Naive thymus-derived CD8-positive, alpha-beta T cell (primary cell): ENCODE measurements at places on chromosomes 5 and 9.

DNA sequence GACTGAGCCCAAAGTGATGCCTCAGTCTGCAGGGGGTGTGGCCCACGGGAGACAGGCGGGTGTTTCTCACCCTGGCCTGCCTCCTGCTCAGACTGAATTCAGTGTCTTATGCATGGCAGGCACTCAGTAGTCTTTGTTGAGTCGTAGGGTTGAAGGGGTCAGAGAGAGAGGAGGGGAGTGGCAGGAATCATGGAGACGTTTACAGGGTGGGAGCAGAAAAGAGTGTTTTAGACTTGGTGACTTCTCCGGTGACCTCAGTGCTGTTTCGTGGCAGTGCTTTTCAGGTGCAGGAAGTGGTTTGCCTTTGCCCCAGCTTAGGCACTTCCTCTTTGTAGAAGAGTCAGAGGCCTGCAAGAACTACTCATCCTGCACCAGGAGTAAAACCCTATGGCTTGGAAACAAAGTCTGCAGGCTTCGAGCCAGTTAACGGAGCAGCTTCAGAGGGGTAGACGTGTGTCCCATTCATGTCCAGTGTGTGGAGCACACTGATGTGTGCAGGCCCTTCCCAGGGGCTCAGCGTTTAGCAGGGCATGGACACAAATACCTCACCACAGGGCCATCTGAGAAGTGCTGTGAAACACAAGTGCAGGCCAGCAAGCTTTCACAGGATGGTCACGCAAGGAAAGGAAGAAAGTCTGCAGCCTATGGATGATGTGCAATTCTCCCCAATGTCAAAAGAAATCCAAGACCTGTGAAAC lies 24.5 kb upstream of the SEMA4D start:
- H3K36me3 ChIP-seq: no peaks in the 10 kb centered on the region
- H3K27me3 ChIP-seq: no peaks in the 10 kb centered on the region
- peak; percentile 79 for DNase-seq
- H3K4me1 ChIP-seq: peaks cover 91% of the 10 kb centered on the region
- peak overlapping the region; percentile 83 for H3K4me3 ChIP-seq

- no peak for DNase-seq
- peaks cover 17% of the 10 kb centered on the region for H3K27me3 ChIP-seq
- peak overlapping the region; percentile 58 for H3K27ac ChIP-seq
- peaks cover 24% of the 10 kb centered on the region for H3K4me1 ChIP-seq
- peak overlapping the region; percentile 1 for H3K4me3 ChIP-seq
Measured at GRCh38 chr5:10633271-10634049, 69.6 kb downstream of the ANKRD33B start.

DNA sequence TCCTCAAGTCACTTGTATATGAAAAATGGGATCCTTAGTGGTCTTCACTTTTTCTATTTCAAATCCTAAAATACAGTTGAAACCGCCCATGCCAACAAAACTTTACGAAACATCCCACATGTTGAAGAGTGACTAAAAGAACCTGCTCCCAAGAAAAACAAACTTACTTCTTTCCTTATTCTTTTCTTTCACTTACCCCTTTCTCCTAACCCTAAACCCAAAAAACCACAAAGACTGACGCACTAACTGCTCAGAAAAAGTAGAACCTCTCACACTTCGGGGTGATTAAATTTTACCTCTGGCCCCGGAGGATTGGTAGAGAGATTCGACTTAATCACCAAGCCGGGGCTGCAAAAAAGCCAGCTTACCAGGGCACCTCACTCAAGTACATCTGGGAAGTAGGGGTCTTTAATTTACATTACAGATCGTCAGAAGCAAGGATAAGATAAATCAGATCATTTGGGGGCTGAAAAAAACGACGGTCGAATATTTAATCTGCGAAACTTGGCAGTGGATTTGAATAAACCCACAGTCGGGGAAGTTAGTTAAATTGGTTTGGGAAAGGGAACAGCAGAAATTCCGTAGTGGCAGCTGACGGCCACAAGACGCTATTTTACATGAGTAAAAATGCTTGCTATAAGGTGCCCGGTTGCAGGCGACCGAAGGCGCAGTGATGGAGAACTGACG lies 1.3 kb downstream of the CDO1 start:
- DNase-seq: no peak
- H3K27ac ChIP-seq: no peak overlapping the region
- H3K4me3 ChIP-seq: peak overlapping the region; percentile 74
- H3K36me3 ChIP-seq: no peaks in the 10 kb centered on the region
- H3K4me1 ChIP-seq: peaks cover 17% of the 10 kb centered on the region
- H3K27me3 ChIP-seq: peaks cover 46% of the 10 kb centered on the region

DNA sequence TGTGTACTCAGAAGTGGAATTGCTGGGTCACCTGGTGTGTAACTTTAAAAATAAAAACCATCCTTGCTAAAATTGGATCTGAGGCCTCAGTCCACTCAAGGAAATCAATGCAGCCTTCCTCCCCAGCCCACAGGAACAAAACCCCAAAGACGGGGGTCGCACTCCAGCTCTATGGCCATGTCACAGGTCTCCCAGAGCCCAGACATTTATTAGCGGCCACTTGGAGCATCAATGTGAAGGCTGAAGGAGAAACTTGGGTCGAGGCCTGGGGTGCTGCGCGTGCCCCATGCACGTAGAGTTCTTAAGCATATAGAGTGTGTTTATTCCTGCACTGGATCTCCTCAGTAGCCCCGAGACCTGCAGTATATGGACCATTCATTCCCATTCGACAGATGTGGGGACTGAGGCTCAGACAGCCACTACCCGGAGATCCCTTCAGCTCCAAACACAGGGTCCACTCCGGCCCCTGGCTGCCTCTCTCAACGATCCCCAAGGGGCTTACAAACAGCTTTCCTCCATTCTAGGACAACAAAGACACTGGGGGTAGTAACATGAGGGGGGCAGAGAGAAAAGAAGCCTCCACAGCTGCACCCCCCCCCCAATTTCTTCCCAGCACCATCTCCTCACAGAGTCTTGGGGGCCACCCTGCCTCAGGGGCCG lies 14.3 kb upstream of the OLFM1 start:
- no peak for DNase-seq
- no peak overlapping the region for H3K4me3 ChIP-seq
- peaks cover 69% of the 10 kb centered on the region for H3K27me3 ChIP-seq
- no peaks in the 10 kb centered on the region for H3K4me1 ChIP-seq

- H3K36me3 ChIP-seq: peaks cover 4% of the 10 kb centered on the region
- peak overlapping the region; percentile 96 for H3K27ac ChIP-seq
- no peaks in the 10 kb centered on the region for H3K27me3 ChIP-seq
Measured at GRCh38 chr5:119330367-119331183, 25.2 kb upstream of the TNFAIP8 start.

DNA sequence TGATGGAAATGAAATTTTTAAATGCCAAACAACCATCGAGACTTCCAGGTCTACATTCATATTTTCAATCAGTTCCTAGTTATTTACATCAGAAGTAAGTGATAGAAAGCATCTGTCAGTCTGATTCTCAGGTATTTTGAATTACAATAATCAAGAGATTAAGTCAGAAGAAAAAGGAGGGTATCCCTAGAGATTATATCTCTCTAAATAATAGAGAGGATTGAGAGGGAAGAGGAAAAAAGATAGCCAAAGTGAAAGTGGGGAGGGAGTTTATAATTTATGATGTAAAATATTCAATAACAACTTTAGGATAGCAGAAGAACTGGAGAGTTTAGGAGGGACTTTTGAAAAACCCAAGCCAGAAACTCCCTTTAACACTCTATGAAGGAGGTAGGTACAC lies 400.2 kb downstream of the EFNA5 start:
- H3K36me3 ChIP-seq: no peaks in the 10 kb centered on the region
- DNase-seq: no peak
- H3K4me1 ChIP-seq: no peaks in the 10 kb centered on the region
- peaks cover 1% of the 10 kb centered on the region for H3K27me3 ChIP-seq
- H3K27ac ChIP-seq: no peak overlapping the region

GRCh38 chr5:95543017-95543705 lies 11.6 kb downstream of the SKIC3 start:
- peaks cover 25% of the 10 kb centered on the region for H3K36me3 ChIP-seq
- no peak for DNase-seq
- no peak overlapping the region for H3K4me3 ChIP-seq
- H3K27me3 ChIP-seq: no peaks in the 10 kb centered on the region

DNA sequence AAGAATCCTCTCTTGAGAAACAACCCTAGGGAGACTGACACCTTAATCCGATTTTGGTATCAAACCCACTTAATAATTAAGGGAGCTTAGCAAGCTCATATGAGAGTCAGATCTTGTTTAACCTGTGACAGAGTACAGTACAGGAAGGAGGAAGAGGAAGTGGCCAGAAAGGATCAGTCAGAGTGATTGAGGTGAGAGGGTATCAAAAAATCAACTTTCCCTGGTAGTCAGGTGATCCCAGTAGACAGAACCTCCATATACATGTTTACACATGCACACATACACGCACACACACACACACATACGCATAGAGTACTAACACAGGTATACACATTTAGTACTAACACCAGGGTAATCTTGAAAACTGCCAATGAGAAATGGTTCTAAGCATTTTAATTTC lies 56.8 kb downstream of the GLIS3 start:
- H3K36me3 ChIP-seq: no peaks in the 10 kb centered on the region
- peak overlapping the region; percentile 73 for H3K27ac ChIP-seq
- H3K4me3 ChIP-seq: peak overlapping the region; percentile 56
- peaks cover 34% of the 10 kb centered on the region for H3K4me1 ChIP-seq
- peak; percentile 36 for DNase-seq
- H3K27me3 ChIP-seq: no peaks in the 10 kb centered on the region

DNA sequence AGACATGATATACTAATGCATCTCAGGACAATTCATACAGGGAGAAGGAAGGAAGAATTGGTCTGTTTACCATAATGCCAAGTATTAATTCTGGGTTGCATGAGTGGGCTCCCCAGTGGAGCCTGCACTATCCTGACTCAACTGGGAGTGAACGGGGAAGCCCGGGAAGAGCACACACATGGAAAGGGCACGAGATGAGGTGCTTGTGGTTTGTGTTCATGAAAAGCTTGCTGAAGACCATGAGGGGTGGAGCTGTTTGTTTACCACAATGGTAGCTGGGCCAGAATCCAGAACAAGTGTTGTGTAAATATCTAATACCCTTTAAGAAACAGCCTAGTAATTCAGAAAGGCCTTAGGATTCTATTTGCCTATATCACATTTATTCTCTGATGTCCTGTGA lies 44.6 kb downstream of the POC5 start:
- peaks cover 7% of the 10 kb centered on the region for H3K4me1 ChIP-seq
- H3K4me3 ChIP-seq: no peak overlapping the region
- H3K27me3 ChIP-seq: no peaks in the 10 kb centered on the region
- no peak for DNase-seq
- H3K27ac ChIP-seq: no peak overlapping the region

GRCh38 chr5:169410996-169411783 lies 110.3 kb upstream of the SLIT3 start:
- H3K36me3 ChIP-seq: no peaks in the 10 kb centered on the region
- H3K27me3 ChIP-seq: peaks cover 10% of the 10 kb centered on the region
- DNase-seq: no peak
- H3K27ac ChIP-seq: no peak overlapping the region
- H3K4me1 ChIP-seq: no peaks in the 10 kb centered on the region

DNA sequence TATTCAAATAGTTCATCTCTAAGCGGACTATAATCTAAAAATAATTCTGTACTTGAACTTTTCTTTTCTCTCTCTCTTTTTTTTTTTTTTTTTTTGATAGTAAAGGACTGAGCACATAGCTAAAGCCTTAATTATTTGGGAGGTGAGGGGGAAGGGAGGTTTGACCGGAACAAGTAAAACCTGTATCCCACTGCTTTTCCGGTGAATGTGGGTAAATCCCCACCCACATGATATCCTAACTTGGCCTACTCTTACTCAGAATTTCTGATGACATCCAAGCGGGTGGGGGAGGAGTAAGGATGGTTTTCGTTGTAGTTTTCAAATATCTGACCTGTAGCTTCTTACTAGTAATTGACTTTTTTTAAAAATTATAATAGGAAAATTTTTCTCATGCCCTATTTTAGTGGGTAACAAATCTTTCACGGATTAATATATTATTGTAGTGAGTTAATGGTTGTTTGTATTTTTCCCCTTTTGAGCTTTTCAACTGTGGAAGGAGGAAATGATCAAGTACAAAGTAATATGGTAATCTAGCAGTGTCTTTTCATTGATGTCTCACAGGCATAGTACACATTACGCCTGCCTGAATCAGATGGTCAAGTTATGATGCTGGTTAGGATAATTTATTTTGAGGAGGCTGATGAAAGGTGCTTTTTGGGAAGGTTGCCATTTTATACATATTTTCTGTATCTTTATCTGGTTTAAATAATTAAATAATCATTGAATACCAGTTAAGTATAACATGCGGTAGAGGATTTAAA lies 2.2 kb upstream of the ELL2 start:
- no peaks in the 10 kb centered on the region for H3K36me3 ChIP-seq
- no peak for DNase-seq
- H3K4me1 ChIP-seq: peaks cover 29% of the 10 kb centered on the region
- H3K27me3 ChIP-seq: no peaks in the 10 kb centered on the region

- no peak overlapping the region for H3K27ac ChIP-seq
- H3K4me1 ChIP-seq: no peaks in the 10 kb centered on the region
- H3K36me3 ChIP-seq: no peaks in the 10 kb centered on the region
Measured at GRCh38 chr9:135455401-135456030, 24.1 kb upstream of the PPP1R26 start.

DNA sequence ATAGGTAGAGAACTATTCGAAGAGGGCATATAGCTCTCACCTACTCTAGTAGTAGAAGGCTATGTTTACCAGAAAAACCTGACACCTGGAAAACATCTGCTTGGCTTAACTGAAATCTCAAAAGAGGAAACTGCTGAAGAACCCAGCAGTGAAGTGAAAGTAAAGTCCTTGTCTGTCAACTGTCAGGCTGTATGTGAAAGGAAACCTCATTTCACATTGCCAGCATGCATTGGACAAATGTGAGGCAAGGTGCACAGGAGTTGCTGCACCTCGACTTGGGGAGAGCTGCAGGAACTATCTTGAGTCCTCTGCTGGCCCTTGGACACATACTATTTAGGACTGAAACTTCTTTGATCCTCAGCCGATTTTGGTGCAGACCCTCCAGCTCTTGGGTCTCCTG lies 53.3 kb downstream of the NREP start:
- H3K4me3 ChIP-seq: peak overlapping the region; percentile 3
- peaks cover 8% of the 10 kb centered on the region for H3K4me1 ChIP-seq
- H3K27ac ChIP-seq: peak overlapping the region; percentile 41
- H3K27me3 ChIP-seq: peaks cover 2% of the 10 kb centered on the region
- no peaks in the 10 kb centered on the region for H3K36me3 ChIP-seq
